ENCODE measurements at places on chromosomes 11 and 22.

GRCh38 chr11:95937358-95937757, 13.5 kb upstream of the MTMR2 start:
- no peak for DNase-seq

DNA sequence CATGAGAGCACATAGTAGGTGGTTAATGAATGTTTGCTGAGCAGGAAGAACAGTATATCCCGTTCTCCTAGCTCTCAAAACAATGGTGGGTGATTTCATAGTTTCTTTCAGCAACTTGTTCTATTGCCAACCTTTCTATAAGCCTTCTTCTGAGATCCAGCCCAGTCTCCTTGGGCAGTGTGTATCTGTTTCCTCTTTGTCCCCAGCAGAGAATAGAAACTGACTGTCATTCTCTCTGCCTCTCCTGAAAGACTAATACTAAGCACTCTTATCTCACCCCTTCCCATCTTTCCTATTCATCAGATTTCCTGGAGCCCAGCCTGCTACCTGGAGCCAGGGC, 272.9 kb downstream of the ST3GAL4 start:
- no peak for DNase-seq

DNA sequence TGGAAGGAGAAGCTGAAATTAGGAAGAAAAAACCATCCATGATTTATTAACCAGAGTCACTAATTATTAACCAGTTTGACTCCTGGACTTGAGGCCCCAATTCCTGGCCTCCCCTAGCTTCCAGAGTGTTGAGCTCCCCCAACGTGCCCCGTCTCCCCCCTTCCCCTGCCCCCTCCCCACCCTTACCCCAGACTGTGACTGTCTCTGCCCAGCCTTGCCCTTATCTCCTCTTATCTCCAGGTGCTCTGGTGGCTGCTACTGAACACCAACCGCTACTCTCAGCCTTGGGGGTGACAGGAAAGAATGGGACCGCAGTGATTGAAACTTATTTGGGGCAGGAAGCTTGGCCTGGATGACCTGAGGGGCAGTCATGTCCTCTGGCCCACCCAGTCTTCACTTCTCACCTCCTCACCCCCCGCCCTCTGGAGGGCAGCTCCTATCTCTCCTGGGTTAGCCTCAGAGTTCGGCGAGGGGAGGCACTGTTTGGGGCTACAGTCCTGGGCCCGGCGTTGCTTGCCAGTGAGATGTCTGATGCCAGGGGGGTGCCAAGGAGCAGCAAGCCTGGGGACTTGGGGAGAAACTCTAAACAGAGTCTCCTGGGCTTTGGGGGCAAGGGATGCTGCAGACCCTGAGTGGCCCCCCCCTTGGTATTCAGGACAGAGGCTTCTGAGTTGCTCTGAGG, 15.5 kb downstream of the NECTIN1 start:
- no peak for DNase-seq

GRCh38 chr11:116466191-116466590, 306.6 kb downstream of the BUD13 start:
- DNase-seq, result peak; percentile 17

DNA sequence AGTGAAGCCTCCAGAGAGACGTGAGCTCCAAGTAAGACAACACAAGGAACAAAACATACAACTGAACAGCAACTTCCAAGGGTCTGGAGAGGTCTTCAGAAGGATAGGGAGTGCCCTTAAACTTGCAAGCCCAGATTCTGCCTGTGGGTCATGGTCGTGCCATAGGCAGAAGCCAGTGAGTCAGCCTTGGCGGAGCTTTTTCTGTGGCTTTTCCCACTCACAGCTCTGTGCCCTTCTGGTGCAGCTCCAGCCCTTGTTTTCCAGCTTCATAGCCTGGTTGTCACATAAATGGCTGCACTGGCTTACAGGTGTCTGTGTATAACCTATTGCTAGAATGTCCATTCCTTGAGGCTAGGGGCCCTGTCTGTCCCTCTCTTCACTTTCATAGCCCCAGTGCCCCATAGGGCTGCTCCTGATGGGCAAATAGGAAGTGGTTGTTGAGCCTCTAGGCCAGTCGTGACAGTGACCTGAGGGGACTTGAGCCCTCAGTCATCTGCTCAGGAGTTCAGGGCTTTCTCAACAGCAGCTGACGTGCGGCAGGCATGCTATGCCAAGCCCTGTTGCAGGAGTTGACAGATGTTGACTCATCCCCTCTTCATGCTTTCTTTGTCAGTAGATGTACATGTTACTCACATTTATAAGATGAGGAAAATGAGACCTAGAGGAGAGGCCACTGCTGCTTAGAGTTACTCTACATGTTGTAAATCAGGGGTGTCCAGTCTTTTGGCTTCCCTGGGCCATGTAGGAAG, 7.4 kb downstream of the MED15 start:
- DNase-seq, result no peak

GRCh38 chr11:47137476-47137875, 39.2 kb downstream of the ARFGAP2 start:
- DNase-seq, result no peak

DNA sequence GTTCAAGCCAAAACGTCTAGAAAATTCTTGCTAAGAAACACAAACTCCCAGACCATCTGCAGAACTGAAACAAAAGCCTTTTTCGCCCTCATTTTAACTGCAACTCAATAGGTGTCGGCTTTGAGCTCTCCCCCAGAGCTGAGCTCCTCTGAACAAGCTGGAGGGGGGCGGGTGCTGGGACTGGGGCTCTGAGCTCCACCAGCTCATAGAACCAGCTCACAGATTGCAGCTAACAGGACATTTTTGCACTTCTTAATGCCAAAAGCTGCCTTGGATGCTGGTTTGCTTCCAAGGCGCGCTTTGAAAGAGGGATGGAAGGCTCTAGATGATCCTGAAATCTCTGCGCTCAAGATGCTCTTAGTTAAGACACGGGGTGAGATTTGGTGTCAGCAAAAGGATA, 6.0 kb upstream of the YWHAH start:
- DNase-seq, result no peak

GRCh38 chr11:118610773-118611432, 3.5 kb downstream of the PHLDB1 start:
- peak; percentile 56 for DNase-seq

DNA sequence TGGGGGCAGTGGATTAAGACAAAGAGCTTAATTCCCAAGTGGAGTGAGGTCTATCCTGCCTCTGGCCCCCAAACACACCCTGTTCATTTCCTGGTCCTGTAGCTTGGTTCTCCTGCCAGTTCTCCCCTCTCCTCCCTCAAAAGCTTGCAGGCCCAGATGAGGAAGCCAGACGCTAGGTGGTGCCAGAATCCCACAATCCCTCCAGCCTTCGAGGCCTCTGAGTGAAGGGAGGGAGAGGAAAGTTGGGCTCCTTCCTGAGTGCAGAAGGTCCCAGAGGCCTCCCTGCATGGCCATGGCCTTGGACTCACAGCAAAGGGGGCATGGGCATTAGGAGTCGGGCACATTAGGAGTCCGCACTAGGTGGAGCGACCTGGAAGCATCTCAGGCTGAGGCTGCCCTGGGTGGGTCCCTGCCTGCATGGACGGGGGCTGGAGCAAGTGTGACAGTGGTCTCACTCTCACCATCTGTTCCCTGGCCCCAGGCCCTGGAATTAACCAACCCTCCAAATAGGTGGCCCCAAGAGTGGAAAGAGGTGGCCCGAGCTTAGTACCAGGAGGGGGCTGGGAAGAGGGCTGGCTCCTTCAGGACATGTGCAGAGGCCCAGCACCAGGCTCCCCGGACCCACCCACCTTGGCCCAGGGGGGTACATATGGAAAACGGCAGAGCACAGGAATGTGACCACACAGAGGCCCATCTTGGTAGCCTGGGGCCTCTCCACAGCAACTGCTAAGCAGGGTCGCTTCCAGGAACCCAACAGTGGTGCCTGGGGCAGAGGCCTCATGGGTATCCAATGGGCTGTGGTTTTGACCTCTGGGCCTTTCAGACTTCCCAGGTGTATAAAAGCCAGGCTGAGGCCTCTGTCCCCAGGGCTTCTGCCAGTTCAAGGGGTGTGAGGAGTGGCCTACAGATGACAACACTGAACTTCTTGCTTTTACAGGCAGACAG, 5.2 kb downstream of the FXYD2 start:
- no peak for DNase-seq

- no peak for DNase-seq
Measured at GRCh38 chr11:87451395-87451794, 413.7 kb downstream of the TMEM135 start.

- no peak for DNase-seq
Measured at GRCh38 chr11:61052182-61052972, 49.9 kb upstream of the CD5 start.

- DNase-seq, result no peak
Measured at GRCh38 chr11:39992551-39992950, 1466.9 kb downstream of the LRRC4C start.

DNA sequence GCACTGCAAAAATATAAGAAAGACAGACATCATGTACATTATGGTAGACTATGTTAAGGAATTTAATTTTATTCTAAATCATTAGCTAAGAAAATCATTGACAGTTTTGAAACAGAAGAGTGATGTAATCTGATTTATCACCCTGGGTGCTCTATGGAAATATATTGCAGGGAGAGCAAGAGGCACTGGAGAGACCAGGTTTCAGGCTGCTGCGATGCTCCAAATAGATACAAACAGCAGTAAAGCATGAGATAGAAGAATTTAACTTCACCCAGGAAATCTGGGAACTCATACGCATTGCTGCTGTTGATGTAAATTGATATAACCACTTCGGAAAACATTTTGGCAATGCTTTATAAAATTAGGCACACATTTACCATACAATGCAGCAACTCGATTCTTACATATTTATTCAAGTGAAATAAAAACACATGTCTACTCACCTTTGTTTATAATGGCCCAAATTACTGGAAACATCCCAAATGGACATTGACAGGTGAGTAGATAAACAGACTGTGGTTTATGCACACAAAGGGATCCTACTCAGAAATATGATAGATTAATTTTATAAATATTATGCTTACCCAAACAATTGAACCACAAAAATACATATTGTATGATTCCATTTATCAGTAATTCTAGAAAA, 535.1 kb upstream of the CHORDC1 start:
- DNase-seq, result no peak

DNA sequence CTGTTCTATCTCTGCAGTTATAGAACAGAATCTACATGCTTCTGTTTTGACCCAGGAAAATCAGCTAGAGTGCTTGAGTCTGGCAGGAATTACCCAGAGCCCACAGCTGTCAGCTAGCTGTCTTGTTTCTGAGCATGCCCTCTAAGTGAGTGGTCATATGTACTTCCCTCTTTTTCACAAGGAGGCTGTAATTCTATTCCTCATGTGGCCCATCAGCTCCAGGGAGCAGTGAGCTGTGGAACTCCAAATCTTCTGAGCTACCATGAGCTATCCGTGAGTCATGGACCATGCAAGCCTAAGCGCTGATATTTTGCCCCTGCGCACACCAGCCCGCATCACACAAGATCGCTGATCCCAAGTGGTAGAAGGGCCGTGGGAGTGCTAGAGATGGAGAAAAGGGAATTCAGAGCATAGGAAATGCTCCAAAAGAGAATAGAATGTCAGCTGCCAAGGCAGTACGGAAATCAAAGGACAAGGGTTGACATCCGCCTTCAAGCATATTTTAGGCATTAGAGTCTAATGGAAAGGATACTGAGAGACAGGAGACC, 5.4 kb downstream of the FJX1 start:
- no peak for DNase-seq

DNA sequence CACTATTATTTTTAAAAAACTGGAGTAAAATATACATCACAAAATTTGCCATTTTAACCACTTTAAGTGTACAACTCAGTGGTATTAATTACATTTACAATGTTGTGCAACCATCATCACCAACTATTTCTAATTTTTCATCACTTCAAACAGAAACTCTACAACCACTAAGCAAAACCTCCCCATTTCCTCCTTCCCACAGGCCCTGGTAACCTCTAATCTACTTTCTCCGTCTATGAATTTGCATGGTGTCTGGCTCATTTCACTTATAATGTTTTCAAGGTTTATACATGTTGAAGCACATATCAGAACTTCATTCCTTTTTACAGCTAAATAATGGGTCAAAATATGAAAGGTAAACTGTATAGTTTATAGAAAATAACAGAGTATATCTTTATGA, 24.4 kb downstream of the DDI1 start:
- DNase-seq, result no peak

GRCh38 chr22:39362932-39363331, 13.1 kb downstream of the SYNGR1 start:
- no peak for DNase-seq

DNA sequence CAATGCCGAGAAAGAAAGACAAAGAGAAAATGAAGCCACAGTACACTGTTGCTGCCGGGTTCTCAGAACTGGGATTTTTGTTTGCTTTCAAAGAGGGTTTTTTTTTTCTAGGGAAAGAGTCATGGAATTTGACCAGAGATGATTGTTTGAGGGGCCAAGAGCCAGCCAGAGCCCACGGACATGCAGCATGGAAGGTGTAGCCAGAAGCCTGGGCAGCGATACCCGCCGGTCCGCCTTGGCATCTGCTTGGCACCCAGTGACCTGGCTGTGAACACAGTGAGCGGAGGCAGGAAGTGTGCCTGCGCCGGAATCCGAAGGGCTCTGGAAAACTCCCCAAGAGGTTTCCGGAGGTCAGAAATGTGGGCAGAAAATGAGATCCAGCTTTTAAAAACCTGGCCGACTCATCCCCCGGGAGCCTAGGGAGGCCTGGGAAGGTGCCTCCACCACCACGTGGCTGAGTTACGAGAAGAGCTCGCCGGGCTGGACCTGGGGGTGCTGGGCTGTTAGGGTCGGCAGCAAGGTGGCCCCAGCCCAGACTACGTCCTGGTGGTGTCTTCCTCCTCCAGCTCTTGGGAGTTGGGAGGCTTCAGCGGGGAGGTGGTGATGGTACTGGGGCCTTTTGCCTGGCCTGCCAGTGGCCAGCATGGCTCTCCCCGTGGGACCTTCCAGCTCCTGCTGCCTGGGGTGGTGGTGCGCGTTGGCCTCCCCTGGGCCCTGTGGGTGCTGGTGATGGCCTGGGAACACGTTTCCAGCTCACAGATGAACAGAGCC, 61.6 kb upstream of the PPARA start:
- DNase-seq, result no peak

- DNase-seq, result no peak
Measured at GRCh38 chr22:39206491-39206890, 38.3 kb downstream of the PDGFB start.

GRCh38 chr11:104968856-104969776, 742 bp upstream of the CASP4 start:
- DNase-seq, result no peak

Data from putamen (tissue), 1 donor.